WTC11 (cell line): ENCODE measurements at places on chromosomes 7 and 10. TPM values are rescaled to one million over a fixed set of nuclear protein-coding genes. Genes with fewer than 3 reads are reported as not detected.

Gene PDZD8
- total RNA-seq: 41.8 to 52.7 TPM (median 43.3 TPM) in 3 replicates

Gene CAV1
- total RNA-seq: 10.9 to 19.7 TPM (median 11.5 TPM) in 3 replicates

Gene FAM171A1
- 29.2 to 33.9 TPM (median 30.1 TPM) in 3 replicates for total RNA-seq

Gene PDZD7
- total RNA-seq: 1.9 to 2.7 TPM (median 2.6 TPM) in 3 replicates

Gene EEPD1
- 6.6 to 7.8 TPM (median 7.4 TPM) in 3 replicates for total RNA-seq

Gene DCLRE1C
- 4.3 to 8.5 TPM (median 4.6 TPM) in 3 replicates for total RNA-seq

Gene CTAGE6
- not detected in 3 replicates for total RNA-seq

Gene VIPR2
- total RNA-seq: 7.5 to 7.8 TPM (median 7.6 TPM) in 3 replicates

Gene ZNF239
- 7.7 to 10.8 TPM (median 9.8 TPM) in 3 replicates for total RNA-seq

Gene KCP
- 2.5 to 2.9 TPM (median 2.7 TPM) in 3 replicates for total RNA-seq

Gene FAM53B
- total RNA-seq: 18.7 to 21.3 TPM (median 19.9 TPM) in 3 replicates

Gene NMT2
- 9.6 to 11.8 TPM (median 11.7 TPM) in 3 replicates for total RNA-seq

Gene ZNF804B
- 0.04 TPM in 1 of 3 replicates, not detected in the others for total RNA-seq

Gene NANOS1
- 2.9 to 4.3 TPM (median 2.9 TPM) in 3 replicates for total RNA-seq

Gene STYXL1
- total RNA-seq: 21.3 to 28.2 TPM (median 27.8 TPM) in 3 replicates

Gene TACC2
- total RNA-seq: 22.2 to 28.9 TPM (median 23.1 TPM) in 3 replicates

Gene STX1A
- total RNA-seq: 17.7 to 20.4 TPM (median 18.5 TPM) in 3 replicates

Gene ACTL6B
- 0.96 to 1.3 TPM (median 0.99 TPM) in 3 replicates for total RNA-seq

Gene SKIDA1
- 9.4 to 12.9 TPM (median 11.8 TPM) in 3 replicates for total RNA-seq

Gene IGFBP3
- total RNA-seq: 2.9 to 4.9 TPM (median 4.3 TPM) in 3 replicates

Gene AKR1C8
- not detected in 3 replicates for total RNA-seq

Gene AKR1D1
- total RNA-seq: 0.14 to 0.24 TPM (median 0.18 TPM) in 3 replicates

Gene SPDYE1
- 0.07 TPM in 1 of 3 replicates, not detected in the others for total RNA-seq

Gene SPAM1
- not detected in 3 replicates for total RNA-seq

Gene LRCH4
- total RNA-seq: 52.0 to 59.6 TPM (median 56.7 TPM) in 3 replicates

Gene AGR2
- 0.32 to 1.6 TPM (median 1.4 TPM) in 3 replicates for total RNA-seq

Gene NEUROG3
- 1.9 to 2.4 TPM (median 2.0 TPM) in 3 replicates for total RNA-seq

Gene ZNF425
- total RNA-seq: 3.8 to 5.8 TPM (median 4.9 TPM) in 3 replicates

Gene KCNIP2
- total RNA-seq: 4.5 to 5.4 TPM (median 5.2 TPM) in 3 replicates
